ENCODE measurements at places on chromosomes 1 and 21.

DNA sequence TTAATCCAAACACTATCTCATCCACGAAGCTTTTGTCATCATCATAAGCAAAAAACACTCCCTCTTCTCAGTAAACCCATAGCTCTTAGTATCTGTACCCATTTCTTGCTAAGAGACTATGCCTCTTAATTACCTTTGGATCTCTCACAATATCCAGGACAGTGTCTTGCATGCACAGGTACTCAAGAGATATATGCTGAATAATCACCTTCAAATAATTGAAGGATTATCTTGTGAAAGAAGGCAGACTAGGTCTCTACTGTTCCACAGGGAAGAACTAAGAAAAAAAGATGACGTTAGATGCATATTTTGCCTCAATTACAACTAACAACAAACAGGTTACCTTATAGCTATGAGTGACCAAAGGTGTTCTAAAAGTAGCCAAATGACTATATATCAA lies 11.5 kb downstream of the FOXJ3 start:
- no peak for DNase-seq

- DNase-seq: no peak
Measured at GRCh38 chr1:22808676-22809483, 98.2 kb downstream of the EPHB2 start.

GRCh38 chr1:222171005-222171404 lies 376.9 kb downstream of the HHIPL2 start:
- no peak for DNase-seq

DNA sequence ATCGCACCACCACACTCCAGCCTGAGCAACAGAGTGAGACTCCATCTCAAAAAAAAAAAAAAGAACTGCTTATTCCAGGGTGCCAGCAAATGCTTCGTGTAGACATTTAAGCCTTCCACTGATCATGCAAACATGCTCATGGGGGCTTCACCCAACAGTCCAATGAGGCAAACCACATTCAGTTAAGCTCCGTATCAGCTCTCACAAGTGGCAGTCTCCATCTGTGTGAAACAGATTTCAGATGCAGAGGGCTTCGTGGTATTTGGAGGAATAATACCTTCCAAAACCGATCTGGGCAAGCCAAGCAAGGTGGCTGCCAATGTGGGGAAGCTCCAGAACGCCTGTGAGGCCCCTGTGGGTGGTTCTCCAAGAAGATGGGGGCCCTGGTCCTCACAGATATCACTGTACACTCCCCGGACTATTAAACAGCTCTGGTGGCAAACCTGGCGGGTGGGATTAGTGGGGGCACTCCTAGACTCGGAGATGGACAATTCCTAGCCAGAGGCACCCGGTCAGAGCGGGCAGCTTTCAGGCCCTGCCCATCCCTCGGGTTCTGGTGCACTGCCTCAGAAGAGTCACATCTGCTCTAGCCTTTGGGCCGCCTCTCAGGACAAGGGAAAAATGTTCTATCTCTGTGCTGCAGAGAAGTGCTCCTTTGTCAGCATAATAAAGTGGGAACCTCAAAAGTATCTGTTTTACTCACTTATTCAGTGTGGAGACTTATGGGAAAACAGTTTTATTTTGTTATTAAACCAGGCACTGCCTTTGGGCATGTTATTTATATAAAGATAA lies 10.2 kb downstream of the CREG1 start:
- no peak for DNase-seq

DNA sequence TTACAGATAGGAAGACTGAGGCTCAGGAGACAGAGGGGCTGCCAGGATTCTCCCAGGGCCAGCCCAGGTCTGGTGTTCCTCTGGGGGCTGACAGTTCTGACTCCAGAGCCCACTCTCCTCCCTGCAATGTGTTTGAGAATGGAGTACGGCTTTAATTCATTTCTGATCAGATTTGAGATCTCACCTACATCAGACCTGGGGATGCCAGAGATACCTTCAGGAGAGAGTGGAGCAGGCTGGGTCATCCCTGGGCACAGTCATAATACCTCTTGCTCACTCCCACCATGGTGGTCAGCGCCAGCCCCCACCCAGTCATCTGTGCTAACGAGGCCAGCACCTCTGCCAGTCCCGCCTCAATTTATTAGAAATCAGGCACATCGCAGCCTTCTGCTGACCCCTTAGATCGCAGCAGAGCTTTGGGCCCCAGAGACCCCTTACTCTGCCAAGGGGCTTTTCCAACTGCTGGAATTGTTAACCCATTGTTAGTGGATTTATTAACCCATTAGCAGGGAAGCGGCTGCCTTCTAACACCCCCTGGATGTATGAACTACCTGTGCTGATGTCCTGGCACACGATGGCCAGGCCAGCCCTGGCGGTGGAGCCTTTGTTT lies 352.1 kb downstream of the MATN1 start:
- no peak for DNase-seq

- DNase-seq: no peak
Measured at GRCh38 chr1:24339996-24340395, 20.8 kb downstream of the GRHL3 start.

- no peak for DNase-seq
Measured at GRCh38 chr1:214637722-214638458, 34.9 kb downstream of the CENPF start.

DNA sequence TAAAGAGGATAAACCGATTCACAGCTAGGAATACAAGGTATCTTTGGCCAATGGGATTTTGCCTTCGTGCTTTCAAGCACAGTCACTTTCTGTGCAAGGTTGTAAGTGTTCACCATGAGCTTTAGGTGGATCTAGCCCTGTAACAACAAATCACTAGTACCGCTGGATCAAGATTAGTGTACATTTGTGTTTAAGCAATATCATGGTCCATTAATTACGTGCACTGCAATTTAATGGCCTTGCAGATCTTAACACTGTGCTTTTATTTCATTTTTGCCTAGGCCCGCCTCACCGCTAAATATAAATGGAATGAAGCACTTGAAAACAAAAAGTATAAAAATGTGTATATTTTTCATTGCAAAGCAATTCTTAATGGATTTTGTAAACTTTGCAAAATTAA lies 461.1 kb downstream of the DSCAM start:
- no peak for DNase-seq

DNA sequence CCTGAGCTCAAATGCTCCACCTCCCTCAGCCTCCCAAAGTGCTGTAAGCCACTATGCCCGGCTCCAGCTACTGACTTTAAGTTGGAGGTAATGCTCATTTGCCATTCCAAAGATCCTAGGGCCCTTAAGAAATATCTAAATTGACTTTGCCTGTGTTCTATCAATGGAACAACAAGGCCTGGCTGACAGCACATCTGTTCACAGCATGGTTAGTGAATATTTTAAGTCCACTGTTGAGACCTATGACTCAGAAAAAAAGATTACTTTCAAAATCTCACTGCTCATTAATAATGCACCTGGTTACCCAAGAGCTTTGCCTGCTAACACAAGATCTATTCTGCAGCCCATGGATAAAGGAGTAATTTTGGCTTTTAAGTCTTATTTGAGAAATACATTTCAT lies 3.5 kb upstream of the SSX2IP start:
- no peak for DNase-seq

GRCh38 chr21:28427394-28428022 lies 565.2 kb downstream of the LTN1 start:
- no peak for DNase-seq

DNA sequence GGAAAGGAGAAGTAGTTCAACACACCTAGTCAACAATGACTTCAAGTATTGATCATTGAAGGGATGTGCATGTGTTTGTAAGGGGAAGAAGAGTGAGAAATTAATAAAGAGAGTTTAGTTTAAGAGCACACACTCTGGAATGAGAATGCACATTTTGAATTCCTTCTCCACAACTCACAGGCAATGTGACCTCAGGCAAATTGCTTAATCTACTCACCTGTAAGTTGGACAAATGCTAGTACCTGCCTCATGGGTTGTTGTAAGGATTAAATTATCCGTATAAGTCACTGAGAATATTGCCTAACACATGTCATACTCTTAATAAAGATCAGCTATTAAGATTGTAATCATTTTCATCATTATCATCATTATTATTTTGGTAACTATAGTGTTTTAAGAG lies 204.0 kb upstream of the NFIA start:
- no peak for DNase-seq

DNA sequence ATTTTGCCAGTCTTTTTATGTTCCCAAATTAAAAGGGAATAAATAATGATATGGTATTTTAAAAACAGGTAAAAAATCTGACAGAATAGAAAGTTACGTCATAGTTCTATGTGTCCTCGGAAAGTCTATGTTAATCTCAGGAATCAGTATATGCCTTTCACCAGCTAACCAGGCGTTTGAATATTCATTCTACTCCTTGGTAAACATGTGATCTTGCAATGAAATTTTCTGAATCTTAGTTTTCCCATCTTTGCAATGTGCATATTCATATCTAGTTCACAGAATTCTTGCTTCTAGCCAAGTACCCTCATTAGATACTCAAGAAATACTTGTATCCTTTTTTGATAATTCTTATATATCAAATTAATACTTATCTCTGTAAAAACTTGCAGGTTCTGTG lies 179.4 kb downstream of the ZP4 start:
- no peak for DNase-seq

DNA sequence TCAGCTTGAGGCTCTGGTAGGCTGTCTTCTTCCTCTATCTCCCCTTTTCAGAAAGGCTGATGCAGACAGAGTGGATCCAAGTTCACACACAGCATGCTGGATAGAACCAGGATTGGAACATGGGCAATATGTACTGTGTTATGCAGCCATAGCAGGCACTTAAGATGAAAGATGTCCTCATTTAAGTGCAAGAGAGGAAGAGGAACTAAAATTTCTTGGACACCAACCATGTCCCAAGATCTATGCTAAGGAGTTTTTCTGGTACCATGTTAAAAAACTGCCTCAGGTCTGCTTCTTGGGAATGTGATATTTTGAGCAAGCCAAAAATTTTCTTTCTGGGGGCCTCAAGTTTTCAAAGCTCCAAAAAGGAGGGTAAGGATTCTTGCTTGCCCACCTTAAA lies 1.2 kb downstream of the SDHB start:
- no peak for DNase-seq

DNA sequence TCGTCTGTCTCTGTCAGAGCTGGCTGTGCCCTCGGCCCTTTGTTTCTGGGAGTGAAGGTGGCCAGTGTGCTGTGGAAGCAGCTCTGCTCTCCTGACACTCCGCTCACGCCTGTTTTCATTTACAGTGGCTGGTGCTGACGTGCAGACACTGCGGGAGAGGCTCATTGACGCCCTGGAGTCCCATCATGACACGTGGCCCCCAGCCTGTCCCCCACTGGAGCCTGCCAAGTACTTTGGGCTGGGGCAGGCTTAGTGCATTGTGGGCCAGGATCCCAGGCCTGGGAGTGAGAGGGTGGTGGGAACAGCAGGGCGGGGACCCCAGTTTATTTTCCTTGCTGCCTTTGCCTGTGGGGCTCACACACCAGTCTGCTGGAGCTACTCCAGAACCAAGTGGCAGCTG lies 21.1 kb downstream of the QSOX1 start:
- no peak for DNase-seq

DNA sequence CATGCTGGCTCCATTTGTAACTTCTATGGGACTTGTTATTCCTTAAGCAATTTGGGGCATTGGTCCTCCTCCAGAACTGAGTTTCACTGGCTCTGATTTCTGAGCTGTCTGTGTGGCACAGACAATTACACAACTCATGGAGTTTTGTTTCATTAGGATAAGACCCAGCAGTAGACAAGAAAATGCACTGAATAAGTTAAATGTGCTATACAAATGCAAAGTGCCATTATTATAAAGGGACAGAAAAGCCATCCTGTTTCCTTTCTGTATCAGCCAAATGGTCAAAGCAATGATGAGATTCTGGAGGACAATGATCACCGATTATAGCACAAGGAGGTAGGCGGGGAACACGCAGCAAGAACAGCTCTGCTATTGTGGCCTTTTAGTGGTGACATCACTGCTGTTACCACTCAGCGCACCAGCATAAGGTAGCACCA lies 81.9 kb downstream of the CNIH3 start:
- DNase-seq: no peak

GRCh38 chr1:115643225-115643624 lies 1.5 kb downstream of the VANGL1 start:
- DNase-seq: no peak

DNA sequence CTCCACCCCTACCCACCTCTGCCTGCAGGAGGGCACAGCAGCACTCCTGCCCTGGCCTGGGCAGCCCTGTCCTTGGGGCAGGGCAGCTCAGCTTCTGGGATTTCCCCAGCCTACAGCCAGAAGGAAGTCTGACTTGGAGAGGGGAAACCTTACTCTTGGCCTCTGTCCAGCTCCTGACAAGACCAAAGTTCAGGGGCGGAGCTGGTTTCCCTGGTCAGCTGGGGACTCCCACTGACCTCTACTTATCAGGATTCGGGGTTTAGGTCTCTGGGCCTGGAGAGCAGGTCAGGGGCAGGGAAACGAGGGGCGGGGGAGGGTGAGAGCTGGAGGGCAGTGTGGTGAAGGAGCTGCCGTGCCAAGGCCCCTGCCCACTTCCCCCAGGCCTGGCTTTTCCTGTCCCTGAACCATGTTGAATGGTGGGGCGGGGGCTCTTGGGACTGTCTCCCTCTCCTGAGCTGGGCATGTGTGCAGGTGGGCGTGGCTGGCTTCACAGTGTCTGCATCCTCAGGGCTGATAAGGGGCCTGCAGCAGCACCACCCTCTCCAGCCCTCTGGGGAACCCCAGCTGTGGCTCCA lies 16.8 kb upstream of the ETV3 start:
- DNase-seq: no peak

GRCh38 chr21:38567335-38567969 lies 69.2 kb upstream of the ERG start:
- no peak for DNase-seq

- no peak for DNase-seq
Measured at GRCh38 chr1:67524143-67525052, 94.2 kb upstream of the SERBP1 start.

DNA sequence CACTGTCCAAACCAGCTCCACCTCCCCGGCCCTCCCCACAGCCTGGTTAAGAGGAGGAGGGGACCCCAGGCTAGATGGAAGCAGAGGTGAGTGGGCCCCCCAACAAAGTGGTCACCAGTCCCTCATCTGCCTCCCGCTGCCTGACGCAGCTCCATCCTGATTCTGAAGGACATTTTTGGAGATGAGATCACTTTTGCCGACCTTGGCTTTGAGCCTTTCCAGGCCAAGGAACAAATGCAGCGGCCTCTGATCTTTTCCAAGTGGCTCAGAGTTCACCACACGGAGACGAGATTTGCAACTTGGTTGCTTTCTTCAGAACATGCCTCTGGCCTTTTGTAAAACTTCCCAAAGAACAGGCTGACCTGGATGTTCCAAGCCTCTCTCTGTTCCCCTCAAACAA lies 223.1 kb downstream of the NPHP4 start:
- DNase-seq: no peak
